ENCODE measurements at places on chromosomes 6 and 20.

DNA sequence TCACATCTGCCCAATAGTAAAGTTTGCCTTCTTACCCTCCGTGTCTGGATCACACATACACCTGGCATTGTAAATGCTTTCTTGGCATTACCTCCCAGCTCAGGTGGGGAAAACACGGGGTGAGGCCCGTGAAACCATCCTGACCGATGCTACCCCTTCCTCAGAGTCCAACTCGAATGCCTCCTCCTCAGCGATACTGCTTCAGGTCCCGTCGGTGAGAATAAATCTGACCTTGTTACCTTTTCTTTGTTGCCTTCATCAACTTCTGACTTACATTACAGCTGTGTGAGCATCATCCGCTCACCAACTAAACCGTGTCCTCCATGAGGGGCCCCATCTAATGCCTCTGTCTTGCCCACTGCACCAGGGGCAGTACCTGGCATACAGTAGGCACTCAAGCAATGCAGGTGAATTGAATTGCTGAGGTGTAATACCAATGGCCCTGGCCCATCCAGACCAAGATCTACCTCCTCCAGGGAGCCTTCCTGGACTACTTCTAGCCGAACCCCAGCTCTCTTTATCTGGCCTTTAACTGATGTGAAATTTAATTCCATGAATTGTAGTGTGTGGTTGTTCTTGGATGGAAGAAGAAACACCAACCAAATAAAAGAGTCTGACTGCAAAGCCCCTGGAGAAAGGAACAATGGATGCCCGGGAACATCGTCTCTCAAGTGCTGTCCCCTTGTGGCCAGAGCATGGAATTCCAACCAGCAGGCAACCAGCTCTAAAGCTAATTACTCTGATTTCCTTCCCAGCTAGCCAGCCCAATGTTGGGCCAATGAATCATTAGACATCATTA is 141.5 kb downstream of the ANKRD60 start:
- DNase-seq: peak; percentile 55

DNA sequence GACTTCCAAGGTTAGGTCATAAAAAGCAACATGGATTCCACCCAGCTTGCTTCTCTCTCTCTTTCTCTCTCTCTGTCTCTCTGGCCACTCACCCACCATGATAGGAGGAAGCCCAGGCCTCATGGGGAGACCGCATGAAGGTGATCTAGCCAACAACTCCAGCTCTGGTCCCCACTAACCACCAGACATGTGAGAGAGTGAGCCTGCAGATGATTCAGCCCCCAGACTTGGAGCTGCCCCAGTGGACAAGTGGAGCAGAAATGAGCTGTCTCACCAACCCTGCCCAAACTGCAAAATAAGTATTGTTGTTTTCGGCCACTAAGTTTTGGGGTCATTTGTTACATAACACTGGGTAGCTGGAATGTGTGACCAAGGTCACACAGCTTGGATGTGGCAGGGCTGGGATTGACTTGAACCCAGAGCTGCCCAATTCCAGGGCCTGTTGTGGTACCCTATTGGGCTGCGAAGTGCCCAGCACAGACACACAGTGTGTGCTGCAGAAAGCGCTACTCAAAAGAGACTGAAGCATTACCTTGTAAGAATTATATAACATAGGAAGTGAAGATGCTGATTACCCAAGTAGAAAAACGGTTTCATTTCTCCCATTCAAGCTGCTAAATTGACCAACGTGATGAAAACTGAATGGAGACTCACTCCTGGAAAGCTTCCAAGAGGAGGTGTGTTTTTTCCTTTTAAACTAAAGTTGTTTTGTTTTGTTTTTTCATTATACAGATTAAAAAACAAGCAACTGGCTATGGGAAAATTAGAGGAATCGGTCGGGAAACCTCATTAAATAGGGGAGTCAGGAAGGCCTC is 9.1 kb upstream of the TLDC2 start:
- no peak for DNase-seq

GRCh38 chr6:108744996-108745395 is 103.2 kb upstream of the ARMC2 start:
- no peak for DNase-seq

- DNase-seq: no peak
Measured at GRCh38 chr6:137968901-137969300, 101.8 kb downstream of the TNFAIP3 start.

DNA sequence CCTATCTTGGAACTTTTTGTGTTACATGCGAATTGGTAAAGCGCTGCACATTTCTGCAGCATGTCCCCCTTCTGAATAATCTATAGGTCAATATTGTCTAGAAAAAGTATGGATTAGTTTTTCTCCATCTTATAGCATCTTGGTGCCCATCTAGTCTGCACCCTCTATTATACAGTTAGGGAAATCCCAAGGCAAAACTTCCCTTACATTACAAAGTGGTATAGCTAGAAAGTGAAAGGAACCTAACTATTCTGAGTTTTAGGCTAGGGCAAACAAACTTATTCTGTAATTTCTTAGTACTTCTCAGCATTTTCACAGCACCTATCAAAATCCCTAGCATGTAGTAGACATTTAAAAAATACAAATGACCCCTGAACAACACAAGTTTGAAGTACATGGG is 133.5 kb upstream of the CCDC28A start:
- no peak for DNase-seq

- no peak for DNase-seq
Measured at GRCh38 chr6:22024973-22025467, 271.8 kb downstream of the PRL start.

GRCh38 chr6:40899684-40900155 is 139.3 kb downstream of the UNC5CL start:
- no peak for DNase-seq

DNA sequence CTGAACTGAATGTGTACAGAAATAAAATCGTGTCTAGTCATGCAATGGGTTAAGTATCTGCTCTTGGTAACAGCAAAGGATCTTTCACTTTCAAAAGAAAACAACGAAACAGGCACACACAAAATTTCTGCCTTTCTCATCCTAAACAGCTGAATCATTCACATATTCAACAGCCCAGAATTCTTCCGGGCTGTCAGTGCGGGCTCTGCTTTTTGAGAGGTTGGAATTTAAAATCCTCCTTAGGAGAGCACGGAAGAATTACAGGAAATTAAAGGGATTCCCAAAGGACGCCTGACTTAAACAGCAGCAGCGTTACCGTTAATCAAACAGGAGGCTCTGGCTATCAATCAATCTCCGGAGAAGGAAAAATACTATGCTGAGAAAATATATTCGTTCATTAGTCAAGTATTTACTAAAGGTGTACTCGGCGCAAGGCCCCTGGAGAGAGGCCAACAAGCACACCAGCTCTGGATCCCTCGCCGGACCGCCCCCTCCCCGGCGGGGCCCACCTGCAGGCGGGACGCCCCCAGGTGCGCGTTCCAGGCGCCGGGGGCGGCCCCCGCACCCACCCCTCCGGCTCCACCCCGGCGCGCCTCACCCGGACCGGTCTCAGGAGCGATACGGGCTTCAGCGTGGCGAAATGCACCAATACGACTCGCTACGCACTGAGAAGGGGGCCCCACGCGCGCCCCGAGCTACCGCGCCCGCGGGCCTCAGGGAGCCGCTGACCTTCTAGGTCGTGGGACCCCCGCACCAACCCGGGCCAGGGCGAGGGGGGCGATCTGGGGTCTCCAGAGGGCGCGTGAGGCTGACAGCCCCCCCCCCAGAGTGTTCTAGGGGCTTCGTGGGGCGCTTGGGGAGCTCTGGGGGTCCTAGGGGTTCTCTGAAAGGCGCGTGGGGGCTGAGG is 1.0 kb downstream of the NAPB start:
- no peak for DNase-seq

DNA sequence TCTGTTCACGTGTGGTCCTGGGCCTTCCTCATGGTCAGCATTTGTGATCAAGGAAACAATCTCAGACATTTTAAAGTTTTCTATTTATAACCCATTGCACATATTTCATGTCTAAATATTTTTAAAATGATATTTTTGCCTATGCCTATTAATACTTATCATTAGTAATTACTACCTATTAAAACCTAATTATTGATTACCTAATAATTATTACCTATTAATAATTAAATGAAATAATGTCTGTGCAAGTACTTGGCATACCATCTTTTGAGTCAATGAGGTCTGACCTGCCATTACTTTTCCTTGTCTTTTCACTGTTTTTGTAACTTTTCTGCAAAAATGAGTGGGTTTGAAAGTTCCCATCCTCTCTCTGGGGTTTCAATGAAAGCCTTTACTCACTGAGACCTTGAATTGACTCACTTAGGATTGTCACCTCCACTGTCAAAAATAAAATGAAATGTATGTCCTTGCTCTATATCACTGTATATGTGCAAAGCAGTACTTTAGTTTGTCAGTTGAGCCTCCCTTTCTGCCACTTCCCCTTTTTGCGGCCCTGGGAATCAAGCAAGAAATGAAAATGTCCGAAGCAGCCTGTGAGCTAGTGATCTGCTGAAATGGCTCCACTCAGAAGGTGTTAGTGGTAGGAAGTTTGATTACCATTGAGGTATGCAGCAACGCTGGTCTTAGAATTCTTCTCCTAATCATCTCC is 87.8 kb downstream of the L3MBTL3 start:
- no peak for DNase-seq
